ENCODE measurements at places on chromosomes 12 and 14. TPM values are rescaled to one million over a fixed set of nuclear protein-coding genes. Genes with fewer than 3 reads are reported as not detected.

DNA sequence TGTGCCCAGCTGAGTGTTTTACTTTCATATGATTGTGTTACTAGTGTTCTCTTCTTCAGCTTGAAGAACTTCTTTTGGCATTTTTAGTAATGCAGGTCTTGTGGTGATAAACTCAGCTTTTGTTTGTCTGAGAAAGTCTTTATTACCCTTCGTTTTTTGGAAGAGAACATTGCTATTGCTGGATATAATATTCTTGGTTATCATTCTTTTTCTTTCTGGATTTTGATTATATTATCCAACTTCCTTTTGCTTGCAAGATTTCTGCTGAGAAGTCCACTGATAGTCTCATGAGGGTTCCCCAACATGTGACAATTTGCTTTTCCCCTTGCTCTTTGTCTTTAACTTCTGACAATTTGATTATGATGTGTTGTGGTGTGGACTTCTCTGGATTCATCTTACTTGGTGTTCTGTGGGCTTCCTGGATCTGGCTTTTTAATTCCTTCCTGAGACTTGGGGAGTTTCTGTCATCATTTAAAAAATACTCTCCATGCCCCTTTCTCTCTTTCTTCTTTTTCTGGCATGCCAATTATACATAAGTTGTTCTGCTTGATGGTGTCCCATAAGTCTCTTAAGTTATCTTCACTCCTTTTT is 416.8 kb downstream of the CCDC91 start:
- no peak for DNase-seq

DNA sequence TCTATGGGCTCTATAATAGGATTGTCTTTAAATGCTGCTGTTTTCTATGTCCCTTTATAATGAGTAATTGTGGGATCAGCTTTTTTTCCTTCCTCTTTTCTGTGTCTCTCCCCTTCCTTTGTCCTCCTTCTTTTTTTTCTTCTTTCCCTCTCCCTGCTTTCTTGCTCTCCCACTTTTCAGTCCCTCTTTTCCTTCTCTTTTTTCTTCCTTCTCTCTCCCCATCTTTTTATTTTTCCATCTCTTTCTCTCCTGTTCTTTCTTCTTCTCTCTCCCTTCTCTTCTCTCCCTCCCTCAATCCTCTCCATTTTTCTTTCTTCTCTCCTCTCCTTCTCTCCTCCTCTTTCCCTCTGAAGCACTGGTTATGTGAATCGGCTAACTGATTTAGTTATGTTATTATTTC is 62.5 kb upstream of the RD3L start:
- no peak for DNase-seq

- DNase-seq: no peak
Observed at GRCh38 chr12:2624543-2625288, 170.1 kb upstream of the FKBP4 start.

- no peak for DNase-seq
Observed at GRCh38 chr12:32559434-32559833, 119.7 kb upstream of the DNM1L start.

GRCh38 chr12:17652436-17652835 is 437.6 kb downstream of the RERGL start:
- no peak for DNase-seq

DNA sequence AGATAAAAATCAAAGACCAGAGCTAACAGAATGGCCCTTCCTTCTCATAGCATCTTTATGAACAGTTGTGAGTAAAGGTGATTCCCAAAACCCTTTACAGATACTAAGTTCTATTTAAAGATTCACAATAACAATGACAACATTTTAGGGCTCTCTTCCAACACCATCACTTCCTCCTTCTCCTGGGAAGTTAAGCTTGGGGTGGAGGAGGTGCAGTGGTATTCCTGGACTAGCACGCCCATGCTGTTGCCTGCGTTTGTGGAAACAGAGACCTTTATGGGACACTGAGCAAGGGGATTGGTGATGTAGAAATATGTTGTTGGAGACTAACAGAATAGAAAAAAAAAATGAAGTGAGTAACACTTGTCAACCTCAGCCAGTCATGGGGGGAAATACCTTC is 22.5 kb downstream of the SYNE2 start:
- DNase-seq: no peak

DNA sequence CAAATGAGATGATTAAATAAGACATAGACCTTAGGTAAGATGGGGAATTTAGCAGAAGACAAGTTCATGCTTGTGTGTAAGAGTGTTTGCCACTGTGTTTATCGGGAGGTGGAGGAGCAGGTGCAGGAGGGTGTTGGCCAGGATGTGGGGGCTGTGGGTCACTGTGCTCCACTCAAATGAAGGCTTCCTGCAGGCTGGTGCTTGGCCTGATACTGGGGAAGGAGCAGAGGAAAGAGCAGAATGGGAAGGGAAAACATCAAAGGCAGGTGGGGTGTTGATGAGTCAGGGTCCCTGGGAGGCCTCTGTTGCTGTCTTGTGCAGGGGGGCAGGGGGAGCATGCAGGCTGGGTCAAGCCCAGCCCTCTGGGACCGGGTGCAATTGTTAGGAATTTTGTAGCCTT is 126.5 kb downstream of the TSPAN9 start:
- no peak for DNase-seq

- DNase-seq: peak; percentile 91
Observed at GRCh38 chr12:110079477-110080400, 31.4 kb upstream of the C12orf76 start.

DNA sequence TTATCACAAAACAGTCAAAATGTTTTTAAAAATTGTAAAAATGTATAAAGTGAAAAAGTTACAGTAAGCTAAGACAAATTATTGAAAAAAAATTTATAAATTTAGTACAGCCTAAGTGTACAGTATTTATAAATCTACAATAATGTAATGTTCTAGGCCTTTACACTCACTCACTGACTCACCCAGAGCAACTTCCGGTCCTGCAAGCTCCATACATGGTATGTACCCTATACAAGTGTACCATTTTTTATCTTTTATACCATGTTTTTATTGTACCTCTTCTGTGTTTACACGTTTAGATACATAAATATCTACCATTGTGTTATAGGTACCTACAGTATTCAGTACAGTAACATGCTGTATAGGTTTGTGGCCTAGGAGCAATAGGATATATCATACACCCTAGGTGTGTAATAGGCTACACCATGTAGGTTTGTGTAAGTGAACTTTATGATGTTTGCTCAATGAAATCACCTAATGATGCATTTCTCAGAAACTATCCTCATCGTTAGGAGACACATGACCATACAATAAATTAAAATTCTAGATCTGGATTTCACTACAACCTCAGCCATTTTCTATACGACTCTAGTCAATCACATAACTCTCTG is 66.8 kb downstream of the TXNDC16 start:
- DNase-seq: no peak

DNA sequence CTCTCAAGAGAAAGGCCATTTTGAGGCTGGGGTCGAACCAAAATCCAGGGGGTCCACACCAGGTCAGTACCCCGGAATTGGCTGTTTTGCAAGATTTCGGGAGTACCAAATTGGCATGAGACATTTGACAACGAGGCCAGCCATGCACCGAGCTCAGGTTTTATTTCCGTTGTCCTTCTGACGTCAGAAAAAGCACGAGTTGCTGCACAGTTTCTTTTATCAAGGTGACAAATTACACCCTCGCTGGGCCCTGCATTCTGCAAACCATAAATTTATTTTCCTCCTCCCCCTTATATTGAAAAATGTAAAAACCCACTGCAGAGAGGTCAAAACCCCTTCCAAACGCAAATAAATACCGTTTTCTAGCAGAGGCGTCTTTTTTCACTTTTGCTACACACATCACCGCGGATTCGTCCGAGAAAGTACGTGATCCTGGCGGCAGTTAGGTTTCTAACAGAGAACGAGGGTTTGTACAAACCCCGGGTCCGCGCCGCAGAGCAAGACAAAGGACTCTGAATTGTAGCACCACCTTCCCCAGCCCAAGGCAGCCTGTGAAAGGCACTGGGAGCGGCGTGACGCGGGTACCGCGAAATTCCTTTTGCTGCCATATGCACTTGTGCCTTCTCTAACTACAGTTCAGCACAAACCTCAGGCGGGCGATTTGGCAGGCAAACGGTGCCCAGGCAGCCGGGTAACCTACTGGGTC is 1.8 kb downstream of the SLC38A1 start:
- peak; percentile 79 for DNase-seq

GRCh38 chr14:89241934-89242651 is 174.9 kb downstream of the FOXN3 start:
- DNase-seq: no peak

GRCh38 chr12:66025477-66025876 is 105.1 kb downstream of the LLPH start:
- DNase-seq: no peak

GRCh38 chr12:27422697-27423096 is 23.8 kb upstream of the SMCO2 start:
- DNase-seq: no peak

GRCh38 chr12:112025808-112026375 is 12.7 kb downstream of the ERP29 start:
- DNase-seq: no peak

DNA sequence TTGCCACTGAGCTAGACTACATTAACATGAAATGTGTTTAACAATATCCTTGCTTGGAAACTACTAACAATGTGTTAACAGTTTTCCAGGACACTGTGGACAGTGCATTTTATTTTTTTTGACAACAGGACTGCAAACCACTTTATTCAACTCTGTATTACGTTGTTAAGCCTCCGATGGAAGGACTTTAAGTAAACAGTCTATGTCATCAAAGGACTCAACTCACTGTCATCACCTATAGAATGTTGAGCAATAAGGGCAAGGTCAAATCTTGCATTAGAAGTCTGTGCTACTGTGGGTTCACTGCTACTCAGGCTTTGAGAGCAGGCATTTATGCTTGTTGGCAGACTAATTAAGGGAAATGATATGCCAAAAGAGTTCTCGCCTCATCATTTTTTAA is 483.7 kb downstream of the FLRT2 start:
- DNase-seq: no peak

DNA sequence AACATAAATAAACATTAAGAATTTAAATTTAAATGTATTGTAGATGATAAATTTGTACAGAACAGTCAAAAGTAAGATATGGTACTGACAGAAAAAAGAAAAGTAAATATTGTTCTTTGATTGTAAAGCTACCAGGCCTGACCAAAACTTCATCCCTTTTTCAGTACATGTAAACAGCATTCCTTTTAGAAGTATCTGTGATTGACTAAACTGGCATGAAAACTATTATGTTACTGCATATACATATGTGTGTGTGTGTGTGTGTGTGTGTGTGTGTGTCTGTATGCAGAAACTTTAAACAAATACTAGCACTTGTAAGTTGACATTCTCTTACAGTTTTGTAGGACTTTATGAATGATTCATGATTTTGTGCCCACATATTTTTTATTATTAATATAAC is 270.9 kb downstream of the C12orf50 start:
- DNase-seq: no peak

DNA sequence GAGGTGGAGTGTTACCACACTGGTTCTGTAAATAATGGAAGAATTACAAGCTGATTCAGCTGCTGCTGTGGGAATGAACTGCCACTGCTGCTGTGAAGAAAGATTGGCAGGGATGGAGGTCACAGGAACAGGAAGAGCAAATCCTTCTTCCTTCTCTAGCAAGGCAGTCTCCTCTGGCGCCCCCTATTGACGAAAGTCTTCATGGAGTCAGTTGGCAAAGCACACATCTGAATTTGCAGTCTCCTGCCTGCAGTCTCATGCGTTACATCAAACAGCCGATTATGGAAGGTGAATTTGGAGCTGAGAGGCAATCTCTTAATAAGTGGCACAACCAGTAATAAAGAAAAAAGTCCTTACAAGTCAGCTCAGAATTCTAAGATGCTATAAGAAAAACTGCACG is 106.0 kb upstream of the TMTC1 start:
- DNase-seq: no peak

DNA sequence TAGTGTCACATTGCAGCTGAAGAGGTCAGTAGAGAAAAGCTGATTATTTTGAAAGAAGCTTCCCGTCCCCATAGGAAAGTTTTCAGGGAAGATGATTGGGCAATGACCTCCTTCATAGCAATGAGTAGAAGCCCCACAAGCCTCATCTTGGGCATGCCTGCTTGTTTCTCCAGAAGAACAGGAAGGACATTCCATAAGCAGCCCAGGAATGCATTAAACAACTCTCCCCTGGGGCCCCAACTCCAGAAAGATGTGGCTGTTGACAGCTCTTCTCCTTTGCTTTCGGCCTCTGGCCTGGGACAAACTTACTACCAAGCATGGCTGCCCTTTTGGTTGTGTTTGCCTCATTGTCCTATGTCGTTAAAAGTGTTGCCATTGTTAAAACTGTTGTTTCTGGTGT is 5.7 kb upstream of the VDR start:
- DNase-seq: no peak

- peak; percentile 86 for DNase-seq
Observed at GRCh38 chr14:72443991-72444441, 449.9 kb downstream of the DPF3 start.

DNA sequence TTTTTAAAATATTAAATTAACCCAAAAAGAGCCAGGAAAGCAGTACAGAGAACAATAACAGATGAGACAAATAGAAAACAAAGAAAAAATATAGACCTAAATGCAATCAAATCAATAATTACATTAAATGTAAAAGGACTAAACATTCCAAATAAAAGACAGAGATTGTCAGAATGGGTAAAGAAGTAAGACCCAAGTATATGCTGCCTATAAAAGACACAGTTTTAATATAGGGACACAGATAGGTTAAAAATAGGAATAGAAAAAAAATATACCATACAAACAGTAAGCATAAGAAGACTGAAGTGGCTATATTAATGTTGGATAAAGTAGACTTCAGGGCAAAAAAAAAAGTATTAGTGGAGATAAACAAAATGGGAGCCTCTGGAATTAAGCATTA is 163.1 kb upstream of the BCL2L14 start:
- no peak for DNase-seq

DNA sequence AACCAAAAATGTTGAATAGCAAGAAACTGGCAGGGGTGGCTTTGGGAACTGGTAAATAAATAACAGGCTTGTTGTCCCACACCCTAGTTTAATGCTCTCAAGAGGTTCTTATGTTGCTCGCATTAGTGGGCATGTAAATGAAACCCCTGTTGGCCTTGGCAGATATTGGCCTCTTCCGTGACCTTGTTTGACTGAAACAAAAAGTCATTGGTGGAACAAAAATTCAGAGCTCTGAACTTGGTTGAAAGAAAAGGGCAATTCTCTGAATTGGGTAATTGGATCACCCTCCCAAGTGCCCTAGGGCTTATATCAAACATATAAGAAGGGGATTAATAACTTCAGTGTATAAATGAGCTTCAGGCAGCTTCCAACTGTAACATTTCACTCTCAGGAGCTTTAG is 426.2 kb downstream of the ZFP36L1 start:
- DNase-seq: no peak

- peak; percentile 58 for DNase-seq
Observed at GRCh38 chr12:132474237-132474741, 15.7 kb upstream of the FBRSL1 start.

GRCh38 chr12:109591041-109591440 is 17.4 kb downstream of the MVK start:
- no peak for DNase-seq

The PTCSC3 gene
- total RNA-seq: not detected

The CDKN3 gene
- total RNA-seq: 96.0 TPM

The ERP27 gene
- 7.7 TPM for total RNA-seq

The ANKRD33 gene
- total RNA-seq: not detected

The JAG2 gene
- total RNA-seq: 3.2 TPM

The SP7 gene
- total RNA-seq: not detected

The TTC8 gene
- total RNA-seq: 2.5 TPM

The PLEKHD1 gene
- total RNA-seq: 0.05 TPM
